ENCODE measurements at places on chromosomes 1 and 21. TPM values are rescaled to one million over a fixed set of nuclear protein-coding genes. Genes with fewer than 3 reads are reported as not detected.

The RGS16 gene
- 0.79 TPM for polyA plus RNA-seq

The OR10J1 gene
- polyA plus RNA-seq, result not detected

DNA sequence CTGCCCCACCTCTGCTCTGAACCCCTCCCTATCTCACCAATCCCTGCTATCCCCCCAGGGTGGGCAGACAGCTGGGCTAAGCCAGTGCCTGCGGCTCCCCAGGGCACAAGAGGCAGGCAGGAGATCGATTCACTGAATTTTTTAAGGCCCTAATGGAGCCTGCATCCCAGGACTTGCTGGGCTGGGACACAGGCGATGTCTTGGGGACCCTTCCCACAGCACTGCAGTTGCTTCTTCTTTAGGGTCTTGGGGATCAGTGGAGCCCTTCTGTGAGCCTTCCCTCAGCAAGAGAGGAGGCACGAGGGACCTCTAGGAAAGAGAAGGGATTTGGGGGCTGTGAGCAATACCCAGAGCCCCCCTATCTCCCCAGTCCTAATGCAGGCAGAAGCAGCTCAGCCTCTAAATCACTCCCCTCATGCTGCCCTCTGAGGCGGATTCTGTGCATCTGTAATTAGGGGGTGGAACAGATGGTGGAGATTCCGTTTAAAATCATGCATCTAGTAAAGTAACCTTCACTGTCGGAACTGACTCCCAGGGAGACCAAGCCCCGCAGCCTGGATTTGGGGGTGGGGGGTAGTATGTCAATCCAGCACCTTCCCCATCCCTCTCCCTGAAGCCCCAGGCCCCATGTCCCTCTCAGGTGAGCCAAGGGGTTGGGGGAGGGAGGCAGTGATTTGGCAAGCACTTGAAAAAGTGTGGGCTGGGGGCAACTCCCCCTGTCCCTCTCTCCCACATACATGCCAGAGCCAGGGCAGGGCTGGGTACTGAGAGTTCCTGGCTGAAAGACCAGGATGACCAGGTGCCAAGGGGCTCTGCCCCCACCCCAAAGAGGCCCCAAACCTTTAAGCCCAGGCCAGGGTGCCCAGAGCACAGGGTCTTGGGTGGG lies 10.0 kb downstream of the AHDC1 start:
- no peak for DNase-seq

DNA sequence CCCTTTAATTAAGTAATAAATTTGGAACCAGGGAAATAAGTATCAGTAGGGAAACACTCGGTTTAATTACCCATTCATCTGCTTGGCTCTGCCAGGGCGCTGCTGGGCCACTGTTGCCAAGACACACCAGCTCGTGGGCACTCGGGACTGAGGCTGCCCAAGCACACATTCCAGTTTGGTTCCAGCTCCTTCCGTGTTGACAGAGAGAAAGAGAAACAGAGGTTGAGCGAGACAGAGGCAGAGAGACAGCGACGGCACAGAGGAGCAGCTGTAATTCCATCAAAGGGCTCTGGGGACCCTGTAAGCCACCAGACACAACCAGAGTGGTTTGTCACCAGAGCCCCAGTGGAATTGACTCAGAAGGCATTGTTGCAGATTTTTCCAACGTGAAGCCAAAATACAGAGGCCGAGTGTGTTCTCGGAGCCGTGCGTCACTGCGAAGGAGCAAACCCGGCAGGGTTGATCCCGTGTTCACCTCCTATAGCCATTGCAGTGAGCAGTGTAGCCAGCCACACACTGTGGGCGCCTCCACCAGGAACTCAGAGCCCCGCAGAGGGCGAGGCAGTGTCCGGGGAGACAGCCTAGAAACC lies 33.5 kb downstream of the SYF2 start:
- no peak for DNase-seq

GRCh38 chr1:6588128-6588892 lies 8.5 kb downstream of the ZBTB48 start:
- DNase-seq, result no peak

- DNase-seq, result no peak
Observed at GRCh38 chr1:17215545-17215890, 10.6 kb downstream of the PADI1 start.

DNA sequence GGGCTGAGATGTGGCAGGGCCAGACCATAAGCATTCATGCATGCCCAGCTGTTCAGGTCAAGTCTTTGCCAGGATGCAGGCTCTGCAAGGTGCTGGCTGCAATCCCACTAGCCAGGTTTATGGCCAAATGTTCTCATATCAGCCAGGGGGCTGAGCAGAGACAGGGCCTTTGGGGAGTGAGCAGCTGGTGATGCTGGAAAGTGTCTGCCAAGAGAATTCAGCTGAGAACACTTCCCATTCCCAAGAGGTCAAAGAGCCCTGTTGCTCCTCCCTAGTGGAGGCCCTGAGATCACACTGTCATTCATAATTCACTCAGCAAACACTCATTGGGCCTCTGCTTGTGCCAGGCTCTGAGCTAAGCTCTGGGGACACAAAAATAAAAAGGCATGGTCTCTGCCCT lies 150.3 kb downstream of the DMRTA2 start:
- no peak for DNase-seq
